ENCODE measurements at places on chromosomes 1 and 21. TPM values are rescaled to one million over a fixed set of nuclear protein-coding genes. Genes with fewer than 3 reads are reported as not detected.

DNA sequence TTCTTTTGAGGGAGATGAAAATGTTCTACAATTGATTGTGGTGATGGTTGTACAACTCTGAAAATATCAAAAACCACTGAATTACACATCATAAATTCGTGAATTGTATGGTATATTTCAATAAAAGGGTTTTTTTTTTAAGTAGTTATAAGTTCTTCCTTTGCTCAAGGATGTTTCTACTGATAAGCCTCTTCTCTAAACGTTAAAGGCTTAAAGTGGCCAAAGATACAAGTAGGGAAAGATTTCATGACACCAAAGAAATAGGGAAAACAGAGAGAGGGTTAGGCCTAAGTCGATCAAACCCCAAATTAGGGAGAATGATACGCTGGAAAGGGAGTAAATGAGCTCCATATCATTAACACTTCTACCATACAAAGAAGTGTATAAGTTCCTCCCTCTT, 4.1 kb downstream of the KDM5B start:
- no peak for DNase-seq

DNA sequence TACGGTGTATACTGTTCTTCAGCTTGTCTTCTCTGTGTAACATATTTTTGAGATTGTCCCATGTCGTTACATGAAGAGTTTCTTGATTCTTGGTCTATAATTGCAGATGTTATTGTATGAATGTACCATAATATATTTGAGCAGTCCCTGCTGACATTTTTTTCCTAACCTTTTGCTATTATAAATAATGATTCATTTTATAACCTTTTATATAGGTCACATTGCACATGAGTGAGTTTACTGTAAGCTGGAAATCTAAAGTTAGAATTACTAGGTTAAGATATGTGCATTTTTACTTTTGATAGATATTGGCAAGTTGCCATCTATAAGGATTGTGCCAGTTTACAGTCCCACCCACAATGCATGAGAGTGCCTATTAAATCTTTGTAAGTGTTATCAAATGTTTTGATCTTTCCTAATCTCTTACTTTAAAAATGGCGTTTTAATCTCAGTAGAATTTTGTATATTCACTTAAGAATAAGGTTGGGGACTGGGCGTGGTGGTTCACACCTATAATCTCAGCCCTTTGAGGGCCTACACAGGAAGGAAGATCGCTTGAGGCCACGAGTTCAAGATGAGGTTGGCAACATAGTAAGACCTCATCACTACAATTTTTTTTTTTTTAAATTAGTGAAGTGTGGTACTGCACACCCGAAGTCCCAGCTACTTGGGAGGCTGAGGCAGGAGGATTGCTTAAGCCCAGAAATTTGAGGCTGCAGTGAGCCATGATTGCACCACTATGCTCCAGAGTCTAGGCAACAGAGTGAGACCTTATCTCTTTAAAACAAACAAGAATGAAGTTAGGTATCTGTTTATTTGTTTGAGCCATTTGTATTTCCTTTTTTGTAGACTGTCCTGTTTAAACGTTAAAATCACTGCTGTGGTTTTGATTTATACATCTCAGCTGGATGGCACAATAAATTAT, 36.5 kb downstream of the ZMYM1 start:
- DNase-seq: no peak

DNA sequence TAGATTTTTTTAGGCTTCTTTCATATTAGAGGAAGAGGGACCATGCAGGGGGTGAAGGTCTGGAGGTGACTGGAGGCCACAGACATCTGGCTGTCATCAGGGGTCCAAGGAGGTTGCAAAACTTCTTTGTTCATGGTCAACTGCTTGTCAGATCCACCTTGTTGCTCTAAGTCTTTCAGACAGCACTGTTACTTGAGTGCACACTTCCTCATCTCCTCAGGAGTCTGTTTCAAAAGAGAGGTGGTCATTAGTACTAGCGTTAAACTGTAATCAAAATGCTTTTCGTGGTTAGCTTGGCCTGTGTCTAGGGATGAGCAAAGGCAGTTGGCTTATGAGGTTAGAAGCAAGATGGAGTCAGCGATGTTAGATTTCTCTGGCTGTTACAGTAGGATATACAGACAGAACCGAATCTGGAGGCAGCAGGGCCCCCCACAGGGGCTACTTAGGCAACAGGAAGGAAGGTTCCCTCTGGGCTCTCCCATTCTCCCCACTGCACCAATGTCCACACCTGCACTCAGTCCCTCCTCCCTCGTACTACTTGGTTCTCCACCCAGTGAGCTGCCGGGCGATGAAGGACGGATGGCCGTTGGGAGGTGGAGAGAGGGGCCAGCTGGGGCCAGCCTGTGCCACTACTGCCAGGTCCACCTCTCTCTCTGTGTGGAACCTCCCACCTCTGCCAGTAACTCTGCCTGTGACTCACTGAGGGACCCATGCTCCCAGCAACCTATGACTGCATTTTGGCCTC, 57.2 kb downstream of the TOR1AIP2 start:
- DNase-seq: no peak

The LCE3E gene
- not detected for total RNA-seq

DNA sequence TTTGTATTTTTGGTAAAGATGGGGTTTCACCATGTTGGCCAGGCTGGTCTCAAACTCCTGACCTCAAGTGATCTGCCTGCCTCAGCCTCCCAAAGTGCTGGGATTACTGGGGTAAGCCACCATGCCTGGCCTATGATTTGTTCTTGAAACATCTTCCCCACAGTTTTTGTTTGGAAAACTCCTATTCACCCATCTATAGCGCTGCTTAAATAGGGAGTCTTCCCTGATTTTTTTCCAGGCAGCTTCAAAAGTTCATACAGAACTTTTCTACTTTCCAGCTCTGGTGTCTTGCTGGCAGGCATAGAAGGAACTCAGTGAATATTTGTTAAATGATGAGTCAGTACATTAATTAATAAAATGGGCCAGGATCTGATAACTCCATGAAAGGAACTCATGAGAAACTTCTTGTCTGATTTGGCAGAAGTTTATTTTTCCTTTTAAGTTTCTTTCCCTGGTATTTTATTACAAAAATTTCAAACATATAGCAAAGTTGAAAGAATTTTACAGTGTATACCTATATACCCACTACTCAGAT, 33.0 kb upstream of the TTC22 start:
- DNase-seq: no peak

DNA sequence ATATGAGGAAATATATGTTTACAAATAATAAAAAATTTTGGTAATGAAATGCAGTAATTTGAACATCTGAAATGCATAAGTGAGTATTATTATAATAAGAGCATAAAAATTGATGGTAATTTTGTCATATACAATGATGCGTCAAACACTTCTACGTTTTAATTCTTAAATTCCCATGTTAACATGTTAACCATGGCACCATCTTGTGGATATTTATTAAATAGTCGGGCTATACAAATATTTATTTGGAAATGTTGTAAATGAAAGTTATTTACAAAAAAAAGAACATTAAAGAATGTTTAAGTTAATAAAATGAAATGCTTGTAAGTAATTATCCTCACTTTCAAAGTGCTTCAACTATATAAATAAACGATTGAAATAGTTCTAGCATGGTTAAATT, 57.2 kb upstream of the C1orf185 start:
- no peak for DNase-seq

GRCh38 chr1:81874461-81874860, 73.7 kb downstream of the ADGRL2 start:
- DNase-seq: no peak

- DNase-seq: peak; percentile 77
Measured at GRCh38 chr1:26161415-26162219, 2.7 kb downstream of the FAM110D start.

DNA sequence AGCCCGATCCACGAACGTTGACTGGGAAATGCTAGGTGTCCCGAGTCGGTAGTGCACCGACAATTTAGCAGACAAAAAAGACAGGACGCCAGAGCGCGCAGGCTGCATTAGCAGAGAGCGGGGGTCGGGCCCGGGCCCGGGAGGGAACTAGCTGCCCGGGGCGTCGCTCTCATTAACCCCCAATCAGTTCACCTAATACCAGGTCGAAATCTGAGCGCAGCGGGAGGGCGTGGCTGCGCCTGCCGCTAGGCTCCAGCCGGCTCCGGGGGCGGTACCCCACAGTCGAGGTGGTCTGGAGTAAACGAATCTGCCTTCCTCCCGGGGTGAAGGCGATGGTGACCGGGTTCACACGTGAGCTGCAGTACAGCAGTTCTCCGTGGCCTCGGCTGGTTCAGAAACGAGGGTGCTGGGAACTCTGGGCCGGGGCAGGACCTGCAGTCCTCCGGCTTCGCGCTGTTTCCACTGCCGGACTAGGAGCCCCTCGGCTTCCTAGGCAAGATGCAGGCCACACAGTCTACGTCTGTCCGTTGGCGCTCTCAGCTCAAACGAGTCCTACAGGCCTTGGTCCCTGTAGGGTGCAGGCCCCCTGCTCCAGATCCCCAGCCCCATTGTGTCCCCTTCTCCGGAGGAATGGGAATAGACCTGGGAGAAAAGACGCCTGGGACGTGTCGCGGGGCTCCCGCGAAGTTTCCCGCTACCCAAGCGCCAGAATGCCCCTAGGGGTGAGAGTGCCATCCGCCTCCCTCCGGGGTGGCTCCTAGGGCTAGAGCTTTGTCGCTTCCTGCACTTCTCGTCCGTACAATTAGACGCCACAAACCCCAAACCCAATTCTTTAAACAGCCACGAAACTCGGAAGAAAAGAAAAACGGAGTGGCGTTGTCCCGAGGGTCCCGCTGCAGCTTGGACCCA, 2.0 kb downstream of the GFI1 start:
- peak; percentile 57 for DNase-seq

DNA sequence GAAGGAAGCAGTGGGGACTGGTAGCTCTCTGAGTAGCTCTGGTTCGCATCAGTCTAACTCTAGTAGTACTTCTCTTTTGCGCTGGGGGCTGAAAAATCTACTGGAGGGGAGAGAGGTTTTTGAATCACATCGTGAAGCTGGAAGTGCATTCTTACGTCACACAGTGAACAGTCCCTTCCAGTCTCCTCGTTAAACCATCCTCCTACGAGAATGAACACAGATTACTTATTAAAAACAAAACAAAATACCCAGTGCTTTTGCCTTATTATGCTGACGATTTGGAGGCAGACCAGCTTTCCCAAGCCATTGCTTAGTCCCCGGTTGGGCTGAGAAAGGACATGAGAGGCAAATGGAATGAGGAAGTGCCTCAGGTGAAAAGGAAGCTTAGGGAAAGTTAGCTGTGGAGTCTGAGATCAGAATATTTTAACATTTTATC, 16.1 kb downstream of the HUNK start:
- DNase-seq: peak; percentile 65

The PROK1 gene
- total RNA-seq: 0.26 TPM

DNA sequence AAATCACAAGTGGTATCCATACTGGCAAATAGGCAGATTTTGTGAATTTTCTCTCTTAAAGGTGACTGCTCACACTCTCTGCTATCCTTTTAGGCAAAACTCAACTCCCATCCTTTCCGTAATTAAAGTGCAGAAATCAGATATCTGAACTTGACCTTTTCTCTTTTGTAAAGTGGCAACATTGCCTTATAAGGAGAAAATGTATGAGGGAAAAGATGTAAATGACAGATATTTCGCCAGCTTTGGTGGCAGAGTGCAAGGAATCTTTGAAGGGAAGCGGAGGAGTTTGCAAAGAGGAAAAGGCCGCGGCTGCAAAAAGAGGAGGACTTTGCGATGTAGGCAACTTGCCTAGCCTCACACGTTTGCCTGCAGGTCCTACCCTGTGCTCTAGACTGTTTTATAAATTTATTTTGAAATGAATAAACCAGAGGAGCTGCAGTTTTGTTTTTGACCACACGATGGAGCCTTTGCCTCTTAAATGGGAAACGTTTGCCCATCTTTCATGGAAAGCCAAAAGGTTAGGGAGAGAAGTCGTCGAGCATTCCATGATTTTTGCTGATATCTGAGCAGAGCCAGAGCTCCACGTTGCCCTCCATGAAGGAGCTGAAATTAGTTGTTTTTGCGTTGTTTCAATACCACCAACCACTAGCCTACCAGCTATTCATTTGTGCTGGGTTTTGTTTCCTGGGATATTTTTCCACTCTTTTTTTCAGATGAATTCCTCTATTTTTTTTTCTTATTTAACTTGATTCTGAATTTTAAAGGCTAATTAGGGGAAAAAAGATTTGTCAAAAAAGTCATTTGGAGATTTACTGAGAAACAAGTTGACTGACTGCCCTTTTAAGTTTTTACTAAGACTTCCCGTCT, 242.3 kb downstream of the LMX1A start:
- DNase-seq: peak; percentile 37

DNA sequence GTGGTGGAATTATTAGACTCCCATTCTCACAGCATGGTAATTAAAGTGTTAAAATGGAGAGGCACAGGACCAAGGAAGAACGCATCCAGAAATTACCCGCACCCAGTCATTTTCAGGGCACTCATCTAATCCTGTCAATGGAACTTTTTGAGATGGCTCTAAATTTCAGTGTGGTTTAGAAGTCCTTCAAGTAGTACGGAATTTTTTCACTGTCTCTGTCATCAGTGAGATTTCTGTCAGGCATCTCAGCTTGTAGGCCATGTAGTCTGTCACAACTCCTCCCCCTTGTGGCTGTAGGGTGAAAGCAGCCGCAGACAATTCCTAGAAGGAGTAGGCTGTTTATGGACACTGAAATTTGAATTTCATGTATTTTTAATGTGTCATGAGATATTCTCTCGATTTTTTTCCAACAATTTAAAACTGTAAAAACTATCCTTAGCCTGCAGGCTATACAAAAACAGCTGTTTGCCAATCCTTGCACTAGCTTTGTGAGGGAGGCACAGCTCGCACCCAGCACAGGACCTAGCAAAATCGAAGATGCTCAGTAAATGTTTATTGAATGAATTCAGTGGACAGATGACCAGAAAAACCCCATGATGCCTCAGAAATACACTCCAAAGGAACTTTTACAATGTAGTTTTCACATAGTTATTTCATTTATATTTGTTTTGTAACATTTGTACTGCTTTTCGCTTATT, 6.6 kb upstream of the NUP133 start:
- DNase-seq: peak; percentile 67

DNA sequence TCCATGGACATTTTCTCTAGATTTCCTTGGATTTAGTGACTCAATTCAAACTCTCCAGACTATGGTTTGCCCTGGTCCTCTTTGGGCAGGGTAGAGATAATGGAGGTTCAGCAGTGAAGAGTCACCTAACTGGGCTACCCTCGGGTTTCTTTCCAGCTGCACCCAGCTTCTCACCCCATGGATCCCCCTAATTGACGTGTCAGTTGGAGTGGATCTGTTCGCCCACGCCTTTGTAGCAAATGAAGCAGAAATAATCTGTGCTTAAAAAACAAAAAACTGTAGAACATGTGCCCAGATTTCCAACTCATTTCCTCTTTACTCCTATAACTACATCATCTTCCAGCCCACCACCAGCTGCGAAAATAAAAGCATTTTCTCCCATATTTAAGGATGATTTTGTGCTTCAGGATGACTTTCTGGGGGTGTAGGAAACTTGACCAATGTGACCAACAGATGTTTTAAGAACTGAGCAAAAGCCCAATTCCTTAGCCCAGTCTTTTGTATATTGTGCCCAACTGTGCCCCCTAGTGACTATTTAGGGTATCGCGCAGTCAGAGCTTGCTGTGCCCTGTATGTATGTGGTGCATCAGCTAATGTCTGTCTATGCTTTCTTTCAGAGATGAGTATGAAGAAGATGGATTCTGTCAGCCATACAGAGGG, 66.5 kb upstream of the UBE2U start:
- DNase-seq: peak; percentile 86

GRCh38 chr1:158154501-158154900, 26.2 kb upstream of the CD1D start:
- DNase-seq: no peak

The FCMR gene
- total RNA-seq: 2.3 TPM
